ENCODE measurements at places on chromosomes 12 and 14.

DNA sequence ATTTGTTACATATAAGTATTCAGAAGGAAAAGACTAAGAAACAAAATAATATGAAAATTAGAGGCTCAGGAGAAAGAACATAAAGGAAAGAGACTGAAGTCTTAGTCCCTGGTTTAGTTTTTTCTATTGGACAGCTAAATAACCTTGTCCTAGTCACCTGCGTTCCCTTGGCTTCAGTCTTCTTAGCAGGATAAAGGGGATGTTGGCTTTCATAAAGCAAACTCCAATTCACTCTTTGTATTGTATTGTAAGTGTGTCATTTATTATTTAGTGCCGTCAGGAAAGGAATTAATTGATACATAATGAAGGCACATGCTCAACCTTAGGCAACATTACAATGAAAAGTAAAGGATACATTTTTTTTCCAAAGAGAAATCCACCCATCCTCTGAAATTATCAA is 190.3 kb upstream of the PPFIA2 start:
- no peak for DNase-seq

GRCh38 chr14:93906341-93907329 is 20.5 kb upstream of the FAM181A start:
- peak; percentile 85 for DNase-seq

DNA sequence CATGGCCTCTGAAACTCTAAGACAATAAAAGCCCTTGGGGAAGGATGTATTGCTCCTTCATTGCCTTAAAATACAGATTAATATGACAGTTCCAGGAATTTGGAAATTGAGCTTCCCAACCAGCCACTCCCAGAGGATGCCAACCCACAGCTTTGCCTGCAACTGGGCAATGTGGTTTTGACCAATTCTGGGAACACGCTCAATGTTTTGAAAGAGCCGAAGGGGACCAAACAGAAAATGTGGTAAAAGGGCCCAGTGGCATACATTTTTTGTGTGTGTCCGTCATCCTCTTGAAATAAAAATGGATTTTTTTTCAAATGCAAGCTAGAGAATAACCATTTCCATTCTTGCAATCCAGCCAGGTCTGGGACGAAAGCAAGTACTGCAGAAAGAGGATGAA is 88.3 kb upstream of the PLEKHG7 start:
- DNase-seq: no peak

DNA sequence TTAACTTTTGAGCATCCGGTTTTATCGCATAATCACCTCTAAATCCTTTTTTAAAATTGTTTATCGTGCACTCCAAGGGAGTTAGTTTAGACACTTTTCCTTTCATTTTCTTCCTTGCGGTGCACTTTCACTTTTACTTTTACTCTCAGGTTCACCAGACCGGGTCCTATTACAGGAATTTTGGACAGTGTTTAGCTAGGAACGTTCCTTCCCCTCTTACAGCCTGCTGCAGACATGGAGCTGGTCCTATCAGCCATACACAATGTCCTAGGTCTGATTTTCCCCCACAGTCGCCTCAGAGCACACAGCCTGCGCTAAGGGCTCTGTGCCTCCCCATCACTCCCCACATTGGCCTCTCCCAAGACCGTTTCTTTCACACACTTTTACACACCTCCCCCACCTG is 103.9 kb downstream of the ALG10 start:
- no peak for DNase-seq

GRCh38 chr12:91900971-91901370 is 244.7 kb downstream of the BTG1 start:
- no peak for DNase-seq

DNA sequence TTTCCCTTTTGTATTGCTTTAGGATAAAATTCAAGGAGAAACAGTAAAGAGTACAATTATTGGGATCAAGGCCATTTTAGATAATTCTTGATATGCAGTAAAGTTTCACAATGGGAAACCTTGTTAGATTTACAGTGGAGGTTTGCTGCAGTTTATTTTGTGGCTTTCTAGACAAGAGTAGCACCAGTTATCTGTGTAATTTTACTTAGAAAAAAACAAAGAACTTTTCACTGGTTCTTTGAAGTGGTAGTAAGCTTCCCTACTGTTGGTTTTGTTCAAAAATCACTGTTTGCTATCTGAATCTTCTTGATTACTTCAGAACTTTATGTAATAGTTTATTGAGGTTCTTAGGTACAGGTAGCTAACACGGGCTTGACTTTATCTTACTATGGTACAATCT is 42.0 kb downstream of the ADIPOR2 start:
- no peak for DNase-seq
